ENCODE measurements at places on chromosomes 6 and 20.
A peak's percentile ranks its signal among the peaks of the same experiment; 100 is the strongest.

DNA sequence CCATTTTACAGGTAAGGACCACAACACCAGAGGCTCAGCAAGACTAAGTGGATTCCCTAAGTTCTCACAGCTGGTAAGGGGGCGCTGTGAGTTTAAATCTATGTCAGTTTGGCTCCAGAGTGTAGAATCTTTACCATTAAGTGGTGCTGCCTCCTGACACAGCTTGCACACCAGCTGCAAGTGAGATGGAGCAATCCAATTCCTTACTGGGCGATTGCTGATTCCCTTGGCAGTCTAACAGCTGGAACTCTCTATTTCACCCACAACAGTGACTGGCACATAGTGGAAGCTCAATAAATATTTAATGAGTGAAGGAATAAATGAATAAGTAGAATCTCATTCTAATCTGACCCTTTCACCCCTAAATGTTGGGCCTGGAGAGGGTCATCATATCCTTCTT, 176.7 kb downstream of the CLIC5 start:
- DNase-seq, result no peak

- no peak for DNase-seq
Observed at GRCh38 chr6:12776291-12776690, 59.7 kb downstream of the PHACTR1 start.

DNA sequence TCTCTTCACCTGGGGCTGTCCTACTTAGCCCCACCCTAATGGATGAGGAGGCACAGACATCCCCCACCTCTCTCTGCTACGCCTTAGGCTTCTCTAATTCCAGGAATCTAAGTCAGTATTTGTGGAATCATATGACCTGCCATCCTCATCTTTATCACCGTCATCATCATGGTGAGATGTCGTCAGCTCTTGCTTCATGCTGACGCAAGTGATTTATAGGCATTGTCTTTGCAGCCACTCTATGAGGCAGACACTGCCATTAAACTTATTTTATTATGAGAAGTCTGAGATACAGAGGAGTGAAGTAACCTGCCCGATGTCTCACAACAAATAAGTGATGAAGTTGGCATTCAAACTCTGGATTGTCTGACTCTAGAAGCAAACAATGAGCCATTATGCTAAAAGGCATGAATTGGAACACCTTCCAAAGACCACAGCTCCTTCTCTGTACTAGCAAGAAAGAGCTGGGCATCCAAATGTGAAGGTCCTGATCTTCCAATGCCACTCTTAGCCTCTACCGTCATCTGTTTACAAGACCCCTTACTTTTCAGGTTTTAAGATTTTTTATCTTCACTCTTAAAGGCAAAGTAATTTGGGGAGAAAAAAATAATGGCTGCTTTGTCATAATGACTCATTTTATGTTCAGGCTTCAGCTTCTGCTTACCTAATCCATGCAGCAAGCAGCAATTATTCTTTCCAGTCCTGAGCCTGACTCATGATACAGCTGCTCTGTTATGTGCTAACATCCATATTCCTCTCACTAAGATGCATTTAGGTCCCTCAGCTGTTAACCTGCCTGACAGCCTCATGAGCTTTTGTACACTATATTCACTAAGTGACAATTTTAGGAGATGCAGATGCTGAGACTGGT, 113.7 kb upstream of the BCLAF1 start:
- DNase-seq, result no peak

DNA sequence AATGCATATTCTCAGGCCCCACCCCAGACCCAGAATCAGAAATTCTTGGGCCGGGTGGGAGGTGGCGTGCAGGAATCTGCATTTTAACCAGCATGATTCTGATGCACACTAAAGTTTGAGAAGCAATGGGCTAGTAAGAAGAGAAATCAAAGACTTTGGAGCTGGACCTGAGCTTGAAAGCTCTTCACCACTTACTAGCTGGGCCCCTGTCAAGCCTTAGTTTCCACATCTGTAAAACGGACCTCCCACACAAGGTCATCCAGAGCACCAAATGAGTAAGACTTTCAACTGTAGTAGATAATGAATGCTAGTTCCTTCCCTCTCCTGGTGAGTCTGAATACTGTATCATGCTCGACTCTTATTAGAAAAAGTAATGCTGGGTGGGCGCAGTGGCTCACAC, 87.0 kb downstream of the TBC1D7 start:
- DNase-seq, result no peak

GRCh38 chr20:3248167-3248992, 9.4 kb upstream of the SLC4A11 start:
- DNase-seq, result peak; percentile 62

DNA sequence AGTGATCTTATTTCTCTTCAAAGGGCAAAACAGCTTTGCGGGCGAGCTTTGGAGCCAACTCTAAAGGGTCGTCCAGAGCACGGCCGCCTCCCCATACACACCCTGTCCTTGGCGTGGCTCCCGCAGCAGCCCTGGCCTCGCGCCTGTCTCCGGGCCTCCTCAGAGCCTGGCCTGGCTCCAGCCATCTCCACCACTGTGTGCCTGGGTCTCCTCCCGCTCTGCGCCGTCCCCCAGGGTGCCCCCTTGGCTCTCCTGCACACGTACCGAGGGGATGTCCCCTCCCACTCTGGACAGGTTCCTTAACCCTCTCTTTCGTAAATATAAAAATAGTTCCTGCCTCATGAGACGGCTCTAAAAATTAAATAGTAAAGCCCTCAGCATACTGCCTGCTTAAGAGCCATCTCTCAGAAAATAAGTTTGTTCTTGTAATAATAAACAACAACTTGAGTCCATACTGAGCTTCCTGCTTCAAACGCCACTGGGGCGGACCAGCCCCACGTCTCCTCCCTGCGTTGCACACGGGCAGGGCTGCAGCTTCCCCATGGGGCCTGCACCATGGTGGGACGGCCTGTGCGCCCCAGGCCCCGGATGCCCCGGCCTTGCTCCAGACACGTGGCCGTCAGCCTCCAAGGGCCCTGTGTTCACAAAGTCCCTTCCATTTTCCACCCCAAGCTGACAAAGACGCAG, 226.2 kb downstream of the TTLL2 start:
- DNase-seq, result peak; percentile 94

DNA sequence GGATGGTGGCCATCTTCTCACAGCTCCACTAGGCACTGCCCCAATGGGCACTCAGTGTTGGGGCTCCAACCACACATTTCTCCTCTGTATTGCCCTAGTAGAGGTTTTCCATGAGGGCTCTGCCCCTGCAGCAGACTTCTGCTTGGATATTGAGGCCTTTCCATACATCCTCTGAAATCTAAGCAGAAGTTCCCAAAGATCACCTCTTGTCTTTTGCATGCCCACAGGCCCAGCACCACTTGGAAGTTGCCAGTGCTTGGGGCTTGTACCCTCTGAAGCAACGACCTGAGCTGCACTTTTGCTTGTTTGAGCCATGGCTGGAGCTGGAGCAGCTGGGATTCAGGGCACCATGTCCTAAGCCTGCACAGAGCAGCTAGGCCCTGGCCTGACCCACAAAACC, 189.1 kb upstream of the EYS start:
- DNase-seq, result no peak

DNA sequence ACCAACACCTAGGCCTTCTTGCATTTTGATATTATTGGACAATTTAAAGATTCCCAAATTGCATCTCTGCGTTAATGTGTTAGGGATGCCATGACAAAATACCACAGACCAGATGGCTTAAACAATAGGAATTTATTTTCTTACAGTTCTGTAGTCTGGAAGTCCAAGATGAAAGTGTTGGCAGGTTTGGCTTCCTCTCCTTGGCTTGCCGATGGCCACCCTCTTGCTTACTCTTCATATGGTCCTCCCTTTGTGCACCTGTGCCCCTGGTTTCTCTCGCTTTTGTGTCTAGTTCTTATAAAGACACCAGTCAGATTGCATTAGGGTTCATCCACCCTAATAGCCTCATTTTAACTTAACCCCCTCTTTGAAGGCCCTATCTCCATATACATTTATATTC, 842.4 kb upstream of the FLRT3 start:
- no peak for DNase-seq

- DNase-seq, result no peak
Observed at GRCh38 chr20:33518071-33518470, 28.2 kb downstream of the CBFA2T2 start.

GRCh38 chr20:8218861-8219260, 86.8 kb downstream of the PLCB1 start:
- no peak for DNase-seq

DNA sequence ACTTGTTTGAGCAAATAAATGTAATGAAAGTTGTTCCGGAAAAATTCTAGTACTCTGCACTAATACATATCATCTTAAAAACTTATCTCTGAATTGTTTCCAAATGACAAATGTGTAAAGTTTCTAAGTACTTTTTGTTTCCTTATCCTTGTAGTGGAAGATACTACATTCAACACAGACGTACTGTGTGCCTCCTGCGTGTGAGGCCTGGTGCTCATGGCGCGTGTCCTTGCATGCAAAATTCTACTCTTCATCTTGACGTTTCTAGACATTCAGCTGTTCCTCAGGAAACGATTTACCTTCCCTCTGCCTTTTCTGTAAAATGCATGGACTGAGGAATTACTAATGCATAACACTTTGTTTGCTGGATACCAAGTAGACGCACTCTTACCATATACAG, 11.5 kb downstream of the DLL1 start:
- no peak for DNase-seq
